ENCODE measurements at places on chromosomes 5 and 9.

DNA sequence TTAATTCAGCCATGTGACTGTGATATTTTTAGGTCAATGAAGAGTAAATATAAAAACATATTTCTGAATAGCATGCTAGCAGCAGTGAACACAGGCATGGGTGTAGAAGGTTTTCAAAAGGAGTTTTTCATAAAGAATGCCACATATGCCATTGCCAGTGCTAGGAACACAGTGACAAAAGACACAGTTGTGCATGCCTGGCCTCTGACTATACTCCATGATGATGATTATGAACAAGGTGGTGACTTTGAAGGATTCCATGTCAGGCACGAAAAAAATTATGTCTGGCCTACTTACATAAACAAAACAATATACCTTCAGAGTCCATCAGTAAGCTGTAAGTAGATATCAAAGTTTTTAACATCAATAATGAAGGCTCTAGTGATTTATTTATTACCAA lies 438.7 kb downstream of the TLE1 start:
- no peak for DNase-seq

DNA sequence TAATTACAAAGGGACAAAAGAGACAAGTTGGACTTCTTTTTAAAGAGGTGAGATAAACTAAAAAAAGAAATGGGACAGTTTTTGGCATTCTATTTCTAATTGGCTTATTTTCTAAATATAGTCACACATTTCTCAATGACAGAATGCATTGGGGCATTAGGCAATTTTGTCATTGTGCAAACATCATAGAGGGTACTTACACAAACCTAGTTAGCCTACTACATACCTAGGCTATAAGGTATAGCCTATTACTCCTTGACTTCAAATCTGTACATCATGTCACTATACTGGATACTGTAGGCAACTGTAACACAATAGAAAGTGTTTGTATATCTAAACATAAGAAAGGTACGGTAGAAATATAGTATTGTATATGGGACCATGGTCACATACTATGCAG lies 56.1 kb downstream of the LSM11 start:
- no peak for DNase-seq

- no peak for DNase-seq
These were observed 43.7 kb upstream of the TTC1 start for GRCh38 chr5:159965031-159965837.

GRCh38 chr5:113043491-113043931 lies 66.9 kb downstream of the DCP2 start:
- DNase-seq = no peak

- no peak for DNase-seq
These were observed 13.6 kb downstream of the CMBL start for GRCh38 chr5:10293907-10294662.

DNA sequence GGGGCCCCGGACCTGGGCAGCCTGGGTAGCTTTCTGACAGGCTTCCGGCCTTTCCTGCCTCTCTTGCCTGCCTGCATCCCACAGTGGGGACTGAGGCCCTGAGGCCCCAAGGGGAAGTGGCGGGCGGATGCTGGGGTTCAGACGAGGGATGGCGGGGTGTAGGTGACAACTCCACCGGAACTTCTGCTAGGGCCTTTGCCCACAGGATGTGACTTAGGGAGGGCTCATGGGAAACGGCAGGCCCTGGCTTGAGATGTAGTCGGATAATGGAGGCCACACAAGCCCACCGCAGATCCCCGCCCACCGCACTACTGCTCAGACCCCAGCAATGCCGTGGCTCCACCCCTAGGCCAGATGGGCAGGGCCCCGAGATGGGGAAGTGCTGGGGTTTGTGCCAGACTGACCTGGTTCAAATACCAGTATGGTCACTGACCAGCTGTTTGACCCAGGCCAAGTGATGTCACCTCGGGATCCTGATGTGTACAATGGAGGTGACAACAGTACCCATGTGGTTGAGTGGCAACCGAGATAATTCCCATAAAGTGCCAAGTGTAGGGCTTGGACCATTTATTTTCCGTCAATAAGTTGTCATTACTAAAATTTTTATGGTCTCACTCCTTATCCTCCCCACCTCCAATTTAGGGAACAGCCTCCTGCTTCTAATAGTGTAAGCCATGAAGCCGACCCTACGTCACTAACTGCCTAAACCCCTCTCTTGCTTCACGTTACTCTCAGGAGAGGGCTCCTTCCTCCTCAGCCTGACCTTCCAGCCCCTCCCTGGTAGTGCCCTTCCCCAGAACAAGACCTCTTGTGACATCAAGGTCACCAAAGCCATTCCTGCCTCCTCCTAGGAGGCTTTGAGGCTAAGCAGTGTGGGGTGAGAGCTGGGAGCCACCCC lies 2.5 kb upstream of the CDK9 start:
- DNase-seq = no peak

DNA sequence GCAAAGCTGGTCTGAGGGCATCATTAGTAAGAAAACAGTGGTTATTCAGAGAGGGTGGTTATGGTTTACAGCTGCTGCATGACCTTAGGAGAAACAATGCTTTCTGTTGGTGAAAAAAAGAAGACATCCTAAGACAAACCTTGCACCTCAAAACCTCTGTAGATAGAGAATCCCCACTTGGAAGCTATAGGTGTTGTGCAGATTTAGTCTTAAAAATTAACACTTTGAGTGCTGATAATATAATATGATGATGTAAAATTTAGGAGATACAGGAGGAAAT lies 1.4 kb upstream of the PTTG1 start:
- DNase-seq = no peak

DNA sequence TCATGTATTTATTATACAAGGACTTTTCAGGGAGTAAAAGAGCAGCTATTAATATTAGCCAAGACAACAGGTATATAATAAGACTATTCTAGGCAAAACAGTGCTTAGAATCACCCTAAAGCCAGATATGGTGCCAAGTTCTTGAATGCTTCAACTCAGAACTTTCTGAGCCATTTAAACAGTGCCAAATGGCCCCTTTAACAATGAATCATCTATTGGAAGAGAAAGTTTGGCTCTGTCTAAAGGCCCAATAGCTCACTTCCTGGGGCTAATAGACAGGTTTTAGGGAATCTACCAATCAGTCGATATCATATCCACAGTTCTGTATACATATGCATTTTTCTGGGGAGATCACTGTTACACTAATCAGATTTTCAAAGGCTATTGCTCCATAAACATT lies 42.9 kb downstream of the ZNF474 start:
- no peak for DNase-seq

DNA sequence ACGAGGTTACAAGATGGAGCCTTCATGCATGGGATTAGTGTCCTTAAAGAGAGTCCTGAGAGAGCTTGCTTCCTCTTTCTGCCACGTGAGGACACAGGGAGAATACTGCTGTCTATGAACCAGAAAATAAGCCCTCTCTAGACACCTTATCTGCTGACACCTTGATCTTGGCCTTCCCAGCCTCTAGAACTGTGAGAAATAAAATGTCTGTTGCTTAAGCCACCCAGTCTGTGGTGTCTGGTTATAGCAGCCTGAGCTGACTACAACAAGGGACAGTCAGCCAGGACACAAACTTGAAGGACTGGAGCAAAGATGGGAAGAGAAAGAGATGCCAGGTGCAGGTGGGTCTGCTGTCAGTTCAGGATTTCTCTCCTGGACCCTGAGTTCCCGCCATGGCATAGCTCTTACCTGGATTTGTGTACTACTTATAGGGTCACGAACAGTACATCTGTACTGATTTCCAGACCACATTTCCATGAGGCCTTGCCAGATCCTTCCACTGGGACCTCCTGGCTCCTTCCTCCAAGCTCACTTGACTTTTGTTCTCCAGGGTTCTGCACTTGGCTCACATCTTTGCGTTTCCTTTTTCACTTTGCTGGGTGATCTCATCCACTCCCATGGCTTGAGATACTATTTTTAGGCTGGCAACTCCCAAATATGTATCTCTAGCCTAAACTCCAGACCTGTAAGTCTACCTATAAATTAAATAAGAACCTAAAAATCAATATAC lies 44.9 kb upstream of the LIFR start:
- no peak for DNase-seq

DNA sequence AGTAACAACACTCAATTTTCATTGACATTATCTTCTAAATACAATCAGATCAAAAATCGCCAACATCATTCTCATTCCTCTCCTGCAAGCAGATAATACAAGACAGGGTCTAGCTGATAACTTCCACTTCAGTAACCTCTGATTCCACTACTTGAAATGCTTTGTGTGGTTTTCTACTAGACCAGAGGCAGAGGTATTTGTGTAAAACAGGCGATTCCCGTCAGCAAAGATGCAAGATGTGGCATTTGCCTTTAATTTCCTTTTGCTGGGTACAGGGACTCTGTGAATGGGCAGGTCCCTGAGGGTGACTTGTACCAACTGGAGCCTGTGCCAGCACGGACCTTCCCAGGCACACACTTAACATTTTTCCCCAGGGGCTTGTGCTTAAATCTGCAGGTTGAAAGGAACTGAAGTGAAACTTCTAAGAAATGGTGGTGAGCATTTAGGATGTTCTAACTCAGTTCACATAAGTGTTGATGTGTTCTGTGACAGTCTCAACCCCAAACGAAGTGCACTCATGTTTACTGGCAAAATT lies 625.5 kb upstream of the WWC1 start:
- DNase-seq = no peak

DNA sequence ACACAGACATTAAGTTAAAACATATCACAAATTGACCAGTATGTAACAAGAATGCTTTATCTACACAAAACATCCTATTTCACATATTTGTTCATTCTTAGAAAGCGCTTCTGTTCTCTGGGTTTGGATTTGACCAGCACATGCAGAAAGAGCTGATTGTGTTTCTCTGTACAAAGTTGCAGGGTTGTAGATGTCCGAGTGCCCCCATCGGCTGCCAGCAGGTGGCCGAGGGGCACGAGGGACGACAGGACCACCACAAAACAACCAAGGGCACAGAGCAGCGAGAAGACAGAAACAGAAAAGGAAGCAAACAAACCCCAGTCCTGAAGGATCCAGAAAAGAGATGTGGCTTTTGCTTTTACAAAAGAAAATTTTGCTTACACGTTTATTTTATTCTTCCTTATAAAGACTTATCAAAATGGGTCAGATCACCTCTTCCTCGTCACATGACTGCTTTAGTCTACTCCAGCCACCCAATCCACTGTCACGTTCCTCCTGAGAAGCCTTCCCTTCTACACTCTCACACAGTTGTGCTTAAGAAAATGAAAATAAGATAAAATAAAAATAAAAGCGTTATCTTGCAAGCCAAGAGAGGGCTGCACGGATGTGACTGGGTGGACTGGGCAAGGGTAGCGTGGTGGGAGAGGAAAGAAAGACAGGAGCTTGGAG lies 9.5 kb downstream of the OTP start:
- no peak for DNase-seq

GRCh38 chr5:89041976-89042375 lies 159.0 kb upstream of the MEF2C start:
- DNase-seq = no peak

GRCh38 chr5:158421319-158421718 lies 562.4 kb upstream of the CLINT1 start:
- no peak for DNase-seq

DNA sequence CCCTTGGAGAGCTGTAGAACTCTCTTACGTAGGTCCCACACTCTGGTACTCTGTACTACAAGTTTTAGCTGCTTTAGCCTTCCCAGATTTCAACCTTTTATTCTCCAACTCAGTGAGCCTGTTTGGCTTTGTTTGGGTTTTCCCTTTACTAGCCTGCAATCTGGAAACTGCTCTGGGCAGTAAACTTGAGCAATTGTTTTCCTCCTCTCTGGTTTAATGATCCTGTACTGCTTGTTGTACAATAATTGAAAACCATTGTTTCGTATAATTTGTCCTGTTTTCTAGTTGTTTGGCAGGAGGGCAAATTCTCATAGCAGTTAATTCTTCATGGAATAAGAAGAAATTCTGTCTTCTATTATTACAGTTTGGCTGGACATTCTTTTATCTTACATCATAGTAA lies 62.8 kb upstream of the TLX3 start:
- no peak for DNase-seq

DNA sequence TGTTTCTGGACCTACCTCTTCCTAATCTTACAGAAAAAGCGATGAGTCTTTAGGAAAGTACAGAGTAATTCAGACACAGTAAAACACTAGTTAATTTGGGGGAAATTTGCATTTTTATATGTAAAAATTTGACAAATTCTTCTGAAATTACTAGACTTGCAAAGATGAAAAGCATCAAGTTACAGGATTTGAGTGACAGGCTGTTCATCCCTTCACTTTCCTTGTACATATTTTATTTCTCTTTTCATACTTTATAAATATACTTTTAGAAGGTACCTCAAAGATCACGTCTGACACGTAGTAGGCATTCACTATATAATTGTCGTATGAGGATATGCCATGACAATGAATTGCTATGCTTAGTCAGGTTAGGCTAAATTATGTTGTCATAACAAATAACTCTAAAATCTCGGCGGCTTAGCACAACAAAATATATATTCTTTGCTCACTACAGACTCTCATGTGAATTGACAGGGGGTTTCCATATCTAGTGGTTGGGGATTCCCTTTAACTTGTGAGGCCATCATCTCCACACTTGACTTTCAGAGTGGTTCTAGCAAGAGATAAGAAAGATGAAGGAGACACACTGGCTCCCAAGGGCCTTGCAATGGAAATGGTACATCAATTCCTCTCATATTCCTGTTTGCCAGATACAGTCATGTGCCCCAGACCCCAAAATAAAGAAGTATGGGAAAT lies 154.1 kb upstream of the TUT7 start:
- DNase-seq = no peak

- no peak for DNase-seq
These were observed 16.0 kb downstream of the TERT start for GRCh38 chr5:1278656-1279442.

DNA sequence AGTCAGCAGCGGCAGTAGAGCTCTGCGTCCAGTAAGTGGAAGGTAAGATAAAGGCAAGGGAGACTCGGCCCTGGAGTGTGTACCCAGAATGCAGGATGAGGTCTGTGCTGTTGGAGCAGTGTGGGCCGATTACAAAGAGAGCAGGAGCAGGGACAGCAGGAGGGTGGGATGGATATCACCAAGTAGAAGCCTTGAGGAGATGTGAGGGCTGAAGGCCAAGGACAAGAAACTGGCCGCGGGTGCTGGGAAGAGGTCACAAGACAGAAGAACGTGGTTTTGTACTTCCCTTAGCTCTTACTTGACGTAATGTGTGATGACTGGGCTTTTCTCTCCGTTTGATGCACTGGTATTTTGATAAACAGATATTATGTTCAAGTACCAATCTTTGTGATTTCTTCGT lies 43.7 kb downstream of the OR2V1 start:
- DNase-seq = no peak

GRCh38 chr9:116599342-116599884 lies 87.7 kb upstream of the TRIM32 start:
- DNase-seq = no peak

DNA sequence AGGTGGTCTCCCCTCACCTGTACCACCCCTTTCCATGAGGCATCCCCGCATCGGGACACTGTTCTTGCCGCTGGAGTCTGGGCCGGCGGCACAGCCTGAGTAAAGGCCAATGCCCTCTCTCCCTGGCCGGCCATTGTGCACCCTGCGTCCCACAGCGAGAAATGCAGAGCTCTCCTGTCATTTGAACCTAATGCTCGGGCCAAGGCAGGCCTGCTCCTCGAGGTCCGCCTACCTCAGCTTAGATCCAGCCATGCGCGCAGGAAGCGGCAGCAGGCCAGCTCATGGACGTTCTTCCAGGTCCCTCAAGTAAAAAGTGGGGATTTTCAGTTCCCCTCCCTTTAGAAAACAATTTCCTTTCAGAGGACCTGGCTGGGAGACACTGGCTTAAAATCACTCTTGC lies 135.0 kb downstream of the HSD17B3 start:
- no peak for DNase-seq
